Heart right ventricle (tissue), 16 donors: ENCODE measurements at places on chromosomes 1 and 21. TPM values are rescaled to one million over a fixed set of nuclear protein-coding genes. Genes with fewer than 3 reads are reported as not detected.

DNA sequence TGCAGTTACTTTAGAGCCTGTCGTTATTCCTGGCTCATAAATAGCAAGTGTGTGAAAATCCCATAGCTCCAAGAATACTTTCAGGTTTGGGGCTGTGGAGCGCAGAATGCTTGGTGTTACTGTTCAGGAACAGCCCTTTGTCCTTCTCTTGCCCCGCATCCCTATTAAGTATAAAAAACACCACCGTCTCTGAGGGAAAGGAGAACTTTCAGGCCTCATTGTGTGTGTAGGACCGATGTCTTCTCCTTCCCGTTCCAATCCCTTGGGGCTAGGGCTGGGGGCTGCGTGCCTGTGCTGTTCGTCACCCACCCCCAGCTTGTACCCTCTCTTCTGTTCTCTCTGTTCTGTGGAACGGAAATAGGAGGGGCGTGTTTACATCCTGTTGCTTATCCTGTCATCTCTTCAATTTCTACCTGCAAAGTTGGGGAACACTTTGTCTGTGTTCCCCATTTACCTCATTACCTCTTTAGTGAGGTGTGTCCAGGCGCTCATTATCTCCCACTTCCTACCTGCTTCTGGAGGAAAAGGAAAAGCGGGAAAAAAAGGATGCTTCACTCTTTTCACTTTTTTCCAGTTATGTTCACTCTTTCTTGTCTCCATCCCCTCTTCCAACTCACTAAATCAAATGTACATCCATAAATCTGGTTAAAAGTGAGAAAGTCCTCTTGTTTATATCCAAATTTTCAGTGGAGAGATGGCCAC lies 788 bp upstream of the TXNIP start:
- H3K36me3 ChIP-seq, result peaks cover 36% of the 10 kb centered on the region
- H3K27ac ChIP-seq, result peak overlapping the region; percentile 97
- peak overlapping the region; percentile 76 for H3K4me3 ChIP-seq
- H3K27me3 ChIP-seq, result no peaks in the 10 kb centered on the region
- peaks cover 40% of the 10 kb centered on the region for H3K4me1 ChIP-seq

DNA sequence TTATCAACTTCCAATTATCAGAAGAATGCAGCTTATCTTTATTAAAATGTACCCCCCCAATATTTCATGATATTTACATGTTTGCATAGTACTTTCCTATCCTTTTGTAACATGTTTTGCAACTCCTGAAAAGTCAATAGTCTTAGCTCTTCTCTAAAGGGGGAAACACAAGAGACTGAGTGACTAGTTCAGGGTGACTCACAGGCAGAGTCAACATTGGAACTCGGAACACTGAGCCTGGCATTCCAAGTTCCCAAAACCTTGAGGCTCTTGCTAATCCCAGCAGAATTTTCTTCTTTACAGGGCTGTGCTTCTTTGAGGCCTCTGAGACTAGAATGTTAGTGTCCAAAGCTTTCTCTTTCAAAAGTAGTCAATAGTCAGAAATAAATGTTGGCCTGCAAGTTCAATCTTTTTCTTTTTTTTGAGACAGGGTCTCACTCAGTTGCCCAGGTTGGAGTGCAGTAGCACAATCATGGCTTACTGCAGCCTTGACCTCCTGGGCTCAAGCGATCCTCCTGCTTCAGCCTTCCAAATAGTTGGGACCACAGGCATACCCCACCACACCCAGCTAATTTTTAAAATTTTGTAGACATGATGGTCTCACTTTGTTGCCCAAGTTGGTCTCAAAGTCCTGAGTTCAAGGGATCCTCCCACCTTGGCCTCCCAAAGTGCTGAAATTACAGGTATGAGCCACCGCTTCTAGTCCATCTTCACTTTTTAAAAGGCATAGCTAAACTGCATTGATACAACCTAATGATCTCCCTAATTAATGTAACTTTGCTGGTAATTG lies 37.5 kb downstream of the ZNF281 start:
- no peaks in the 10 kb centered on the region for H3K4me1 ChIP-seq
- H3K27me3 ChIP-seq, result no peaks in the 10 kb centered on the region
- DNase-seq, result no peak
- no peak overlapping the region for H3K4me3 ChIP-seq

DNA sequence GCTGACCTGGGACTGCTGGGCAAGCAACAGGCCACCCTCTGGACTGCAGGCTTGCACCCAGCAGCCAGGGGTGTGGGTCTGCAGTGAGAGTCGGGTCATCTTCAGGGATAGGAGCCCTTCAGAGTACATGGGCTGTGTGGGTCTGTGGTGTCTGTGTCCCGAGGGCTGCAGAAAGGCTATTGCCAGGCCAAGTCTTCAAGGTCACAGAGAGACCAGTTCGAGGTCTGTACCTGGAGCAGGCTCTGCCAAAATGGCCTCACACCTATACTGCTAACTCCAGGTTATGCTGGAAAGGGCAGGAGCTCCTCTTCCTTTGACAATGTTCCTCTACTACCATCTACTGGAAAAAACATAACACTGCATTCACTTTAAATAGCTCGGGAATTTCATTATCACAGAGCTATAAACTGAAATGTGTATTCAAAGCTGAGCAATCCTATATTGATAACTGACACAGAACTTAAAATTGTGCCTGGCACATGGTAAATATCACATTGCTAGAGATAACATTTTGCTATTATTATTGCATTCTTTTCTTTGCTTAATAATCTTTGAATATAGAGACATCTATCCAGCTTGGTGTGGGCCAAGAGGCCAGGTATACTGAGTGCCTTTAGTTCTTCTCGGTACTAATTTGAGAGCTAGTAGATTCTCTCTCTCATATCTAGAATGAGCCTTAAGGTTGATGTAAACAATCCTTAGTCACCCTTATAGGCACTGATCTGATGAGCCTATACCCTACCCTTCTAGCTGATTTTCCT lies 6.9 kb upstream of the DNAH14 start:
- H3K36me3 ChIP-seq, result no peaks in the 10 kb centered on the region
- H3K27ac ChIP-seq, result no peak overlapping the region
- DNase-seq, result no peak
- H3K27me3 ChIP-seq, result peaks cover 3% of the 10 kb centered on the region

Gene MYBPH
- not detected for total RNA-seq

DNA sequence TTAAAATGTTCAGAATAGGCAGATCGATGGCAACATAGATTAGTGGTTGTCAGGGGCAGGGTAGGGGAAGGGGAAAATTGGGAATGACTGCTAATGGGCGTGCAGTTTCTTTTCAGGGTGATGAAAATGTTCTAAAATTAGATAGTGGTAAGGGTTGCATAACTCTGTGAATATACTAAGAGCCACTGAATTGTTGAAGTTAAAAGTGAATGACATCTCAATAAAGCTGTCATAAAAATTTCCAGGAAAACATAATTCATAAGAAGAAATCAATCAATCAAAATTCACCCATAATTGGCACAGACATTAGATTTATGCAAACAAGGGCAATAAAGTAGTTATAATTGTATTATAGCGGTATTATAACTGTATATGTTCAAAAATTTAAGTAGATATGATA lies 228.2 kb downstream of the PCP4 start:
- H3K27me3 ChIP-seq, result no peaks in the 10 kb centered on the region
- H3K4me1 ChIP-seq, result no peaks in the 10 kb centered on the region
- H3K4me3 ChIP-seq, result no peak overlapping the region
- no peak for DNase-seq
- no peak overlapping the region for H3K27ac ChIP-seq
- no peaks in the 10 kb centered on the region for H3K36me3 ChIP-seq

Gene PROK1
- not detected for total RNA-seq

- H3K4me1 ChIP-seq, result peaks cover 10% of the 10 kb centered on the region
- no peak overlapping the region for H3K4me3 ChIP-seq
- no peak overlapping the region for H3K27ac ChIP-seq
- H3K36me3 ChIP-seq, result no peaks in the 10 kb centered on the region
Measured at GRCh38 chr1:15406614-15407559, 2.8 kb upstream of the EFHD2 start.

- peak; percentile 29 for DNase-seq
- no peaks in the 10 kb centered on the region for H3K36me3 ChIP-seq
- peaks cover 20% of the 10 kb centered on the region for H3K27me3 ChIP-seq
- H3K4me1 ChIP-seq, result peaks cover 23% of the 10 kb centered on the region
Measured at GRCh38 chr1:153679337-153680119, 1.0 kb downstream of the NPR1 start.

Gene DMBX1
- total RNA-seq, result not detected

DNA sequence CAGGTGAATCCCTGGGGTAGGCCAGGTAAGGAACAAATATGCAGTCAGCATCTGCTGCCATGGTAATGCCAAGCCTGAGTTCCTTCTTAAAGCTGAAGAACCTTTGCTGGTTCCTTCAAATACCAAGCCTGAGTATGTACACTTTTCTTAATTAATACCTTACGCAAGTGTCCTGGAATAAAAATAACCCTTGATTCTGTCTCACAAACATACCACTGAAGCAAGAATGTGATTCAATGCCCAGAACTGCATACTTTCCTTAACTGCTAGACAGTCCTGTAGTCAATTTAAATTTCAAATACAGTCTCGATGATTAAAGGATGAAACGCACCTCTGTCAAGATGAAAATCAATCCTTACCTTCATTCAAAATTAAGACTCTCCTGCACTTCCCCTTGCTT lies 634.0 kb upstream of the CHRM3 start:
- no peak for DNase-seq
- H3K36me3 ChIP-seq, result no peaks in the 10 kb centered on the region
- no peaks in the 10 kb centered on the region for H3K4me1 ChIP-seq

DNA sequence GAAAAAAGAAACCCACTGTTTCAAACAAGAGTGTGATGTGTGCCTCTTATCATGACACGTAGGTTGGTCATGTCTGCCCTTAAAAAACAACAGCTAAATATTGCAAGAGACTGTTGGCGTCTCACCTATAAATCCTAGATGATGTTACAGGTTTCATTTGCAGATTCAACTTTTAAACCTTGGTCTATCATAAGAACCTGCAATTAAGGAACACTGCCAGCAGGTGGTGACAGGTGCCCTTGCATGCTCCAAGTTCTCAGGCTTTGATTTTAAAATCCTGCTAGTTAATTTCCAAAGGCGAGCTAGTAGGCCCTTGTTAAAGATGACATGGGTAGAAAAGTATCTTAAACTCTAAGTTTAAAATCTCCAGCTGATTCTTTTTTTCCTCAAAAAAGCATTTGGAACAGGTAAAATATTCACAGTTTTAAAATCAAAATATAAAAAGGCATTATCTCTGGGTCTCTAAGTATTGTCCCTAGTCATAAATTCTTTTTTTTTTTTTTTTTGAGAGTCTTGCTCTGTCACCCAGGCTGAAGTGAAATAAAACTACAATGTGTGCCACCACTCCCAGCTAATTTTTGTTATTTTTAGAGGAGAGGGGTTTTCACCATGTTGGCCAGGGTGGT lies 39.1 kb downstream of the CLSTN1 start:
- H3K4me3 ChIP-seq, result no peak overlapping the region
- no peaks in the 10 kb centered on the region for H3K36me3 ChIP-seq
- no peak for DNase-seq
- H3K27me3 ChIP-seq, result no peaks in the 10 kb centered on the region
- H3K4me1 ChIP-seq, result no peaks in the 10 kb centered on the region
- H3K27ac ChIP-seq, result no peak overlapping the region

Gene FABP3
- 5,666 TPM for total RNA-seq

Gene GALE
- 8.6 TPM for total RNA-seq

Gene RGS8
- not detected for total RNA-seq

Gene LCE1E
- total RNA-seq, result not detected
